ENCODE measurements at places on chromosomes 7 and 10.

GRCh38 chr7:113664867-113665266 is 253.9 kb downstream of the PPP1R3A start:
- no peak for DNase-seq

DNA sequence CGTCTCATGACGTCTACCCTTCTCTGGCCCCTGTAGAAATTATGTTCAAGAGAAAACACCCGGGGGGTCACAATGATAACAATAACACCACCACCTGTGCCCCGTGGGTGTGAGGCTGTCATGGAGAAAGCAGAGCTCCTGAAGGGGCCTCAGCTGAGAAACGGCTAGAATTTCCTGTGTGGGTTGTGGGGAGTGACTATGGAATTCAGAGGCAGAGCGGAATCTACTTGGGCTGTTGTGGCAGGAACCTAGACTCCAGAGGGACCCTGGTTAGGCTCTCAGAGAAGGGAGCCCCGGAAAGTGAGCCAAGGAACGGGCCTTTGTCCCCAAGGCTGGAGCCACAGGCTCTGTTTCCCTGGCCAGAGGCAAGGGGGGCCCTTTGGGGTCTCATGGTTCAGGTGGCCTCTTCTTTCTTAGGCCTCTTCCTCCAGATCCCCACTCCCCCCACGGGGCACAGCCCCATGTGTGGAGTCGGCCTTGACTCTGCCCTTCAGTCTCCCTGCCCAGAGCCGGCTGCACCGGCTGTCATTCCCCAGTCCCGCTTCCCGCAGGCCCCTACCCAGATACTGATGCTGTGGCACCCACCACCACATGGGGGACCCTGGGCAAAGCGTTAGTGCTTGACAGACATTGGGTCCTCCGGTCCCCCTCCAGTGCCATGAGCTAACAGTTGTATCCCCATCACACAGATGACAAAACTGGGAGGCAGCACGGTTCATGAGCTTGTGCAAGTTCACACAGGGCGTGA is 6.5 kb upstream of the GIMAP8 start:
- DNase-seq, result no peak

DNA sequence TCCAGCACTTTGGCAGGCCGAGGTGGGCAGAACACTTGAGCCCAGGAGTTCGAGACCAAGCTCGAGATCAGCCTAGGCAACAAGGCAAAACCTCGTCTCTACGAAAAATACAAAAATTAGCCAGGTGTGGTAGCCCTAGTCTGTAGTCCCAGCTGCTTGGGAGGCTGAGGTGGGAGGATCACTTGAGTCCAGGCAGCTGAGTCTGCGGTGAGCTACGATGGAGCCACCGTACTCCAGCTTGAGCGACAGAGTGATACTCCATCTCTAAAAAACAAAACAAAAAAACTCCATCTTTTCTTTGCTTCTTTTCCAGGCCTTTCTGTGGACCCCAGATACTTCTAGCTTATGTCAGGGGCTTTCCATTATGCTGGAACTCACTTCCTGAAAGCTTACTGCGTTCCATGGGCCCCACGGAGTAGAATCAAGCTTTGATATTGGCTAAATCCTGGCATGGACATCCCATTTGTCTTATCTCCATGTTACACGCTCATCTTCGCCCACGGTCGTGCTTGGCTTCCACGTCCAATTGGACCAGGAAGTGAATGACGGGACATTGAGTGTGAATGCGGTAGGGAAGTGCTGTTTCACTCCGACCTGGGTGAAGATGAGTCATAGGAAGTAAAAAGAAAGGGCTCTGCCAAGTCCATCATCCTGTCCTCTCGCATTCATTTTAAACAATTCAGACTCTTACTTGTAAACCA is 45.7 kb downstream of the FAM171A1 start:
- no peak for DNase-seq

DNA sequence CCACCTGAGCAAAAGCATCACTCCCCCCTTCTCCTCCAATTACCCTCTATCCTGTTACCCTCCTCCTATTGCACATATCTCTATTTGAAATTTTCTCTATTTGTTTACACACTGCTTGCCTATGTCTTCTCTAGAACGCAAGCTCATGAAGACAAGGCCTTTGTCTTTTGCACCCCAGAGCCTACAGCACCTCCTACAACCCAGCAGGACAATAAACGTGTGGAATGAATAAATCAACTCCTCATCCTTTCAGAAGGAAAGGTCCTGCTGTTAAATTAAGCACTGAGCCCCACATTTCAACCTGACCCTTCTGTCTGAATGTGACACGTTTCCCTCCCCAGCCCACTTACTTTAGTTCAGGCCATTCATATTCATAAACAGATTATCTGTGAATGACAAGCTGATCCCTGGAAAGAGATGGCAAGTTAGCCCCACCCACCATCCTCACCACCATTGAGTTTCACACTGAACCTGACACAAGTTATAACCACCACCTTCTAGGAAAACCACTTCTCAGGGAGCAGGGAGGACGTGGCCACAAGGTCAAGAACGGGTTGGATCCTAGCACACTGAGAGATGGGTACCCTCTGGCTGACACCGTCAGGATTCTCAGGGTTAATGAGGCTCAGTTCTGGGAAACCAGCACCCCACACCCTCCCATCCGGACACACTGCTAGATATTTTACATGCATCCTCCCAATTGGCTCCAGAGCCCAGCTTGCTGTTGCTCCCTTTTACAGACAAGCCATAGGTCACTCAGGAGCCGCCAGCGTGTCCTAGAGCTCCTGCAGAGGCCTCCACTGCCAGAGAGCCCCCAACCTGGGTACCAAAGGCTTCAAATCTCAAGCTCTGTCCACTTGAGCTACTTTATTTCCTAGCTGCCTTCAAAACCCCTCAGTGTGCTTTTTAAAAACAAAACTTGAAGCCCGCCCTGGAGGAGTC is 934 bp downstream of the PRTFDC1 start:
- DNase-seq, result peak; percentile 60

- no peak for DNase-seq
Observed at GRCh38 chr10:60028081-60028480, 121.7 kb upstream of the CCDC6 start.

DNA sequence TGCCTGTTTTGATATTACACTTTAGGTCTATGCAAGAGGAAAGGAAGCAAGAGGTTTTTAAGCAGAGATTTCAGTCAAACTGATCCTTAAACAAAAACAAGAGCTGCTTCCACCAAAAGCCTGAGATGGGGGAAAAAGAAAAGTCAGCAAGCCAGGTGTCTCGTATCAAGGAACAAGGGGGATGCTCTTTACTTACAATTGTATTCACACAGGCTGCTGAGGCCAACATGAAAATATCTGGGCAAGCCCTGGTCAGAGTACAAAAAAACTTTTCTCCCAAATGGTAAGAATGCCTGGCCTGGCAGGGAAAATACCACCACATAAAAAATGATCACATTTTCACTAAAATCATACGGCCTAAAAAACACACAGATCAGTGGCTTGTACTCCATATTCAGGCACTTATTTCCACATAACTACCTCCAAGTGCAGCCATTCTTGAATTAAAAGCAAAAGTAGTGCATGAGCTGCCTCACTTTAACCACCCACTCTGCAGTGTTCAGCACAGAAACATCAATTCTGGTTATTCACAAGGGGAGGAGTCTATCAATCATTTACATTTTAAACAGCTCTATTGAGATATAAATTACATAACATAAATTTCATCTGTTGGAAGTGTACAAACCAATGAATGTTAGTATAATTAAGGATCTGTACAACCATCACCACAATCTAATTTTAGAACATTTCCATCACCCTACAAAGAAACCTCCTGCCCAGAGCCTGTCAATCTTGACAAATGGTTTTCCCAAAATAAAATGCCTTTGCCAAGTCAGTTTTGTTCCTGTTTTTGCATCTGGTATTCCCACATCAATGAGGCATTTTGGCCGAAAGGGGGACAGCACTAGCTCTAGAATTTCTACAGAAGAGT is 70.2 kb downstream of the GRB10 start:
- no peak for DNase-seq

- no peak for DNase-seq
Observed at GRCh38 chr10:90865401-90865800, 6.4 kb upstream of the RPP30 start.

- DNase-seq, result no peak
Observed at GRCh38 chr10:101121654-101122031, 9.5 kb upstream of the TLX1 start.

DNA sequence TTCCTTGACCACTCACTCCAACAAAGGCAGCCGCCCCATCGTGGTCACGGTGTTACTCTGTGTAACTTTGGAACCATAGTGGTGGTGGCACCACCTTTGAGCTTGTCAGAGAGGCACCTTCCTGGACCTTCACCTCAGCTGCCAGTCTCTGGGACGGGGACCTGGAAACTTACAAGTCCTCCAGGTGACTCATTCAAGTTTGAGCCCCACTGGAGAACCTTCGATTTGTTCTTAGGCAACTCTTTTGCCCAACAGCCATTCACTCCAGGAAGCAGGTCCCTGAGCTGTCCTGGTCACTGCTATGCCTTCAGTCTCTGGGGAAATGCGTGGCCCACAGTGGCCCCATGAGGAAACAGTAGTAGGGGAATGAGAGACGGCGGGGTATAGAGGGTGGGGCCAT is 17.2 kb downstream of the STX1A start:
- no peak for DNase-seq

- DNase-seq, result peak; percentile 85
Observed at GRCh38 chr7:142885311-142886230, at the start of gene TRPV6. TRPV6 (minus strand) TSS chr7:142885745.

- no peak for DNase-seq
Observed at GRCh38 chr10:86979977-86980448, 11.7 kb downstream of the ADIRF start.

- DNase-seq, result no peak
Observed at GRCh38 chr10:89129911-89130310, 77.2 kb downstream of the CH25H start.

GRCh38 chr7:127922656-127923055 is 108.6 kb downstream of the LRRC4 start:
- DNase-seq, result no peak

DNA sequence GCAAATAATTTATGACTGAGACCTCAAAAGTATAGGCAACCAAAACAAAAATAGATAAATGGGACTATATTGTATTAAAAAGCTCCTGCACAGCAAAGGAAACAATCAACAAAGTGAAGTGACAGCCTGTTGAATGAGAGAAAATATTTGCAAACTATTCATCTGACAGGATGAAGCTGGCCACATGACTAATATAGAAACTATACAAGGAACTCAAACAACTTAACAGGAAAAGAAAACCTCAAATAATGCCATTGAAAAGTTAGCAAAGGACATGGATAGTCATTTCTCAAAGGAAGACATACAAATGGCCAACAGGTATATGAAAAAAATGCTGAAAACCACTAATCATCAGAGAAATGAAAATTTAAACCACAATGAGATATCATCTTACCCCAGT is 245.1 kb downstream of the STK31 start:
- no peak for DNase-seq

- DNase-seq, result no peak
Observed at GRCh38 chr7:125747966-125748365, 818.3 kb upstream of the POT1 start.

GRCh38 chr7:17234398-17235031 is 63.9 kb upstream of the AHR start:
- no peak for DNase-seq

- DNase-seq, result no peak
Observed at GRCh38 chr7:99955247-99955646, 20.6 kb downstream of the AZGP1 start.

DNA sequence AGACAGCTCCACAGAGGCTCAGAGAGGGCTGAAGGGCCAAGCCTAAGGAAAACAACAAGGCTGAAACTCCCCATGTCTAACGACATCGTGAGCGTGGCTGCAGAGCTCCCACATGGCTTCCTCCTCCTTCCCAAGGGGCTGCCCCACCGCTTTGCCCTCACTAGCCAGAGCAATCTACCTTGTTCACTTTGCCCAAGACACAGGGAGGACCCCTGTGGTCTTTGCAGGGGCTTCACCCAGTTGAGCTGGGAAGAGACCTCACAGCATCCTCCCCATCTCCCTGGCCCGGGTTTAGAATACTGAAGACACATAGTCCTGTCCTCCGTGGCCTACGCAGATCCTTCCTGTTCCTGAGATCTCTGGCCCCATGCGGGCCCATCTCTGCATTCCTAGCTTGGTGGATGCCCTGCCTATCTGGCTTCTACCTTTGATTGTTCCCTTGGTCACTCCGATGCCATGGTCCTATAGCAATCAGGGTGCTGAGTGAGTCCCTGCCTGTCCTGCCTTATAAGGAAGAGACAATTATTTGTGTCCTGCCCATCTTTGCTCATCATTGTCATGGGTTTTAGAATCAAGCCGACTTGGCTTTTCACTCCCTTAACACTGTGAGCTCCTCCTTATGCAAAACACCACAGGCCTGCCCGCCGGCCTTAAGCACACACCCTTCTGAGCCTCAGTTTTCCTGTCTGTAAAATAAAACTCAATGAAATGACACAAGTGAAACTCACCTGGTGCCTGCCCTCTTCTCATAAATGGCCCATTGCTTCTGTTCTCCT is 73.2 kb downstream of the PARP12 start:
- DNase-seq, result no peak

GRCh38 chr10:117731121-117731791 is 188.7 kb downstream of the EMX2 start:
- DNase-seq, result no peak

DNA sequence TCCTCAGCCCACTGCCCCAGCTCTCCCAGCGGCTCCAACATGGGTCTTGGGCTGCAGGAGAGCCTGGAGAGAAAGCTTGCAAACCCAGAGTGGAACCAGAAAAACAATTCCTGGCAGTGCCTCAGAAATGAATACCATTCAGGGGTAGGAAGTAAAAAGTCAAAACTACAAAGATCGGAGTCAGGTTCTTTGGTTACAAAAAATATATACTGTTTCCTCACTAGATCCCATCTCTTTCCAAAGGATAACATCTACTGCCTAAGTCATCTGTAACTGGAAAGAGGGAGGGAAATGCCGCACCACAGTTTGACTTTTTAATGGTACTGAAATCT is 14.9 kb downstream of the CREB3L2 start:
- no peak for DNase-seq

DNA sequence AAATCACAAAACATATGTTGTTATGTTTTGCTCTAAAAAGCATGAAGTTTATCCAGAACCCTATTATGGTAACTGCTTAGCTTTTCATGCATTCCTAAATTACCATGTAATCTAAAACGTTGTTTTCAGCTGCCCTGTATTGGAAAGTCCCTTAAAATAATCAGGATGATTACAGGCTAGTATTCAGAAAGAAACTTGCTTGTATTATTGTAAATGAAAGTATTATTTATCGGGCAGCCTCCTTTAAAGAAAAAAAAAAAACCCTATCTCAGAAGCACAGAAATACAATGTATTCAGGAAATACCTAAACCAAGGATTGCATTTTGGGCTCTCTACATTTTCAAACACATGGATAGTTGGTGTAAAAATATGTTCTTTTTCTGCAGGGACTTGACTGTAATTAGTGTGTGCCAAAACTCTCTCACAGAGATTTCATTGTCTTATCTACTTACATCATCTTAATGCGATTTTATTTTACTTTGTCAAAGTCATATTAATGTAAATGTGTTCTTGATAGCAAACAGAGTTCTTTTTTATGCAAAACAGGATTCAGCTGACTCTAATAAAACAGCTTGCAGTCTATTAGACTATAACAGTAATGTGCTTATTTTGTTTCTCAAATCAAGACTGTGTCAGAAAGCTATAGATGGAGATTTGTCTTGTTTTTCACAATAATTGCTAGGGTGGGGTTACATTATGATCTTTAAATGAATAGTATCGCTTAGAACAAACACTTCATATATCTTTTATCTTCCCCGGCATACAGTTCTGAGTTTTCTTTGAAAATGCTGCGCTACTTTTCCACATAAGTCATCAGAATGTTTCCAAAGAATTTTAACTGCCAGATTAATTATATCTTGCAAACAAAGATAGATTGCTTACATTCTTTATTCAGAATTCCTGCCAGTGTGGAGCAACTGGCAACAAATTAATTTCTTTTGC is 65.3 kb upstream of the ARID5B start:
- DNase-seq, result no peak

GRCh38 chr10:4103603-4104002 is 318.6 kb upstream of the KLF6 start:
- no peak for DNase-seq
